ENCODE measurements at places on chromosomes 3 and 15.
A peak's percentile ranks its signal among the peaks of the same experiment; 100 is the strongest.

- no peak for DNase-seq
Observed at GRCh38 chr3:126160243-126161210, 19.9 kb downstream of the ALDH1L1 start.

- no peak for DNase-seq
Observed at GRCh38 chr15:51688863-51689262, 7.6 kb downstream of the SCG3 start.

- DNase-seq = no peak
Observed at GRCh38 chr3:143328451-143328850, 208.9 kb downstream of the CHST2 start.

GRCh38 chr15:56351353-56351752 is 13.9 kb upstream of the TEX9 start:
- no peak for DNase-seq

GRCh38 chr3:54773271-54773670 is 154.6 kb downstream of the LRTM1 start:
- DNase-seq = no peak

GRCh38 chr15:40789119-40789518 is 17.8 kb upstream of the ZFYVE19 start:
- no peak for DNase-seq

DNA sequence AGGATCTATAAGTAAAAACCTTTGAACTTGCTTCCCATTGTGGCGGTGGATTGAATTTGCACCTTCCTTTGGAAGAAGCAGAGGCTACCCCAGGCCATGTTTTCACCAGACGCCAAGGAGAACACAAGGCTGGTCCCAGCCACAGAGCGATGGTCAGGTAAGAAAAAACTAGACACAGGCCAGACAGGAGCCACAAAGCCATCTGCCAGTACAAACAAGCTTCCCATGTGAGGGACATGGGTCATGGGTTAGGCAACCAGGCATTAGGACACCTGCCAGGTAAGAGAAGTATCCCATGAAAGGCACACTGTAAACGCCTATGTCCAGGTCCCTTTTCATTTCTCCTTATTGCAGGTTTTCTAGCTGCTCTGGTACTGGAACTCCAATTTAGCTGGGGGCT is 190.2 kb downstream of the KLF13 start:
- DNase-seq = no peak

DNA sequence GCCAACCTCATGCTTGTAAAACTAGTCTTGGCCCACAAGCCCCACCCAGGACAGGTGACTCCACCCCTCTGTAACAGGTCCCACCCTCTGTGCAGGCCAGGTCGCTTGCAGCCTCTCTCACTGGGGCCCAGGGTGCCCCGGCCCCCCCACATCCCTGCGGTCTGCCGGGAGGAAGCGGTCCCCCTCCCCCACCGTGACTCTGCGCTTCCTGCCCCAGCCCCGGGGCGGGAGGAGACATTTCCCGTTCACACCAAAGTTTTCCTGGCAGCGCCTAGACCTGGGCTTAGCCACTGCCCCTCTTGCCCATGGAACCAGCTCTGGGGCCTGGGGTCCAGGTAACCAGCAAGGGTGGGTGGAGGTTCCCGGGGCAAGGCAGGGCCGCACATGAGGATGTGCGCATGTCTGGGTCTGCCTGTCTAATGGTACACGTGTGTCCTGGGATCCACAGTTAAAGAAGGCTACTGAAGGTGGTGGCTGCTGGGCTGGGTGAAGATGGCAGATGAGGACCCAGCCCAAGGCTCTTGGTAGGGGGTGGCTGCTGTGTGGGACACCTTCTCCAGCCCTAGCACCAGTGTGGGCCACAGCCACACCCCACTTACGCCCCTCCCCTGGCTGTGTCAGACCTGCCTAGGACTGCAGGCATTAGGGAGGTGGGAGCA is 8.4 kb downstream of the NBEAL2 start:
- DNase-seq = peak; percentile 26

DNA sequence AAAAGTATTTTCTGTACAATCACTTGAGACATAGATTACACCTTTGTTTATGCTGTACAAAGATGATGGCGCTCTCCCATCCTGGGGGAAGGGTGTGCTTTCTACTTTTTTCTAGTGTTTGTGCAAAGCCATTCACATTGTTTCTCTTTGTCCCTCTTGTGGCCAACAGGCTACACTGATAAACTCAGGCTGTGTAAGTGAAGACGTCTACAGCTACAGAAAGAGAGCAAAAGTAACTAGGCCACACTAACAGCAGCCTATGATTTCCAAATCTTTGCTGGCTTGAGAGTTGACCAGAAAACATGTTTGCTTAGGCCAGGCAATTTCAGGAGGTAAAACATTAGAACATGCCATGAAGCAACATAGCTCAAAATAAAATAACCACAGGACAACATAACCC is 75.1 kb downstream of the FOXB1 start:
- peak; percentile 16 for DNase-seq

GRCh38 chr15:62779036-62779770 is 263.3 kb upstream of the TPM1 start:
- no peak for DNase-seq
